ENCODE measurements at places on chromosomes 7 and 10.

GRCh38 chr7:71616217-71616616 is 484.3 kb downstream of the GALNT17 start:
- DNase-seq, result no peak

DNA sequence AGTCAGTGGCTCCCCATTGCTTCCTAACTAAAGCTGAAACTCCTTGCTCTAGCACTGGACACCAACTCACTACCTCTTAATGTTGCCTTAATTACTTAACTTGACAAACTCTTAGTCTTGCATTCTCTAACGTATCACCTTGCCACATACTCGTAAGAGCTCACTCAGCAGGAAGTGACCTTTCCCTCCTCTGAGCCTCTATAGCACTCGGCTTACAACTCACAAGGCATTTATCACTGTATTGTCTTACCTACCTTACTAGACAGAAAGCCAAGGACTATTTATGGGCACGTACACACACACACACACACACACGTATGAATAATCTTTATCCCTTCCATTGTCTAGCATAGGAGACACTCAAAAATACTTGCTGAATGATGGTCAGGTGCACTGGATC is 21.2 kb downstream of the CEP41 start:
- DNase-seq, result no peak

DNA sequence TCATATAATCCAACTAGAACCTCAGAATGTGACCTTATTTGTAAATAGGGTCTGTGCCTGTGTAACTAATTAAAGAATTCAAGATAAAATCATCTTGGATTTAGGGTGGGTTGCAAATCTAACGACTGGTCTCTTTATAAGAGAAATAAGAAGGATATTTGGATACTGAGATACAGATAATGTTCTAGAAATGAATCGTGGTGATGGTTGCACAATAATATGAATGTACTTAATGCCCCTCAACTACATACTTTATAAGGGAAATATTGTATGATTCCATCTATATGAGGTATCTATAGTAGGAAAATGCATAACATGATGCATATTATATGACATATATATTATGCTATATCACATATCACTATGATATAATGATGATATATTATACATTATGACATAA is 265.7 kb downstream of the SEMA3D start:
- no peak for DNase-seq

- peak; percentile 85 for DNase-seq
Observed at GRCh38 chr10:76675951-76676587, 961.5 kb downstream of the KCNMA1 start.

DNA sequence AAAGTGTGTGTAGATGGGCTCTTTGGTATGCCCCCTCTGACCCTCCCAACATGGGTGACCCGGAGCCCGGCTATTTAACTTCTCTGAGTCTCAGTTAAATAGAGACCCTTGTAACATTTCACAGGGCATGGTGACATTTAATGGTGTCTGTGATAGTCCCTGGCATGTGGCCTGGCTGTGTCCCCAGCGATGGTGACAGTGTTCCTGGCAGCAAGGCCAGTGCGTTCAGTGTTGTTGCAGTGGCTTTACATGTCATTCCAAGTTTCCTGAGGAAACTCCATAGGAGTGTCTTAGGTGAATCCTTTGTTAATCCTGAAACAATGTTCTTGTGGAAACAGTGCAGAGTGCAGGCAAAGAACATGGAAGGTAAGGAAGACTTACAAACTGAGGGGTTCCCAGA is 137.0 kb downstream of the RAMP3 start:
- DNase-seq, result no peak

DNA sequence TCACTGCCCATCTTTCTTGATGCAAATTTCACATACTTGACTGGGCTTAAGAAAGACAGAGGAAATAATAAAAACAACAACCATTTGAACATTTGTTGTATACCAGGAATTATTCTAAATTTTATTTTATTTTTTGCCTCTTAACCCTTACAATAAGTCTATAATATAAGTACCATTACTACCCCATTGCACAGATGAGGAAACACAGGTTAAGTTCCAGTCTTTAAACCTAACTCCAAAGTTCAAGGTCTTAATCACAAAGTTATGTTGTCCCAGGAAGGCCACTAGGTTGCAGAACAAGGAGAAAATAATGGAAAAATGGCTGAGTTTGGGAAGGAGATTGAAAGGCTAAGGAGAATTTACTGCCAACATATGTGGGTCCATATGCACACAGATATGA is 3.5 kb downstream of the FKBP14 start:
- no peak for DNase-seq

GRCh38 chr10:103576076-103576471 is 82.6 kb downstream of the NEURL1 start:
- DNase-seq, result no peak

GRCh38 chr7:121275204-121275603 is 53.6 kb upstream of the WNT16 start:
- DNase-seq, result no peak

DNA sequence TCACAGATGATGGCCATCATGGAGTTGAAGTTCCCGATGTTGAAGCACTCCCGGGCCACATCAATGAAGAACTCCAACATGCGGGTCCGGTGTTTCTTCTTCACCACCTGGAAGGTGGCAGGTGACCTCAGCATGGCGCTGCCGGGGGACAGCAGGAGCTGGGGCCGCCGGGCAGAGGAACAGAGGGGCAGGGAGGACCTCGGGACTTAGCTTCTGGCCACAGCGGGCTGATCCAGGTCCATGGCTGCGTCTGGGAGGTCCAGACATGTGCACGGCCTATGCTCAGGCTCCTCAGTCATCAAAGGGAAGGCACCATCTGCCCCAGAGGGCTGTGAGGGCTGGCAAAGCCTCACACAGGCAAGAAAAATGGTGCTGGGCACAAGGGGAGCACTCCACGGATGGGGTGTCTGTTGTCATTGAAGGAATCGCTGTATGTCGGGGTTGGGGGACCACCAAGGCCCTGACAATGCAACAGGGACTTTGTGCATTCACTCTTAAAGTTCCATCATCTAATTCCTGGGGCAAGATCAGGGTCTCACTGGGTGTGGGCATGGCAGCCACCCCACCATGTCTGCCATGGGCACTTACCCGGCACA is 60.9 kb downstream of the CSGALNACT2 start:
- no peak for DNase-seq

Measured in femur (tissue), 1 donor.